Breast epithelium (tissue), 4 donors: ENCODE measurements at places on chromosomes 13 and 19. TPM values are rescaled to one million over a fixed set of nuclear protein-coding genes. Genes with fewer than 3 reads are reported as not detected.

GRCh38 chr19:12939975-12940423, 1.6 kb downstream of the CALR start:
- DNase-seq: no peak

DNA sequence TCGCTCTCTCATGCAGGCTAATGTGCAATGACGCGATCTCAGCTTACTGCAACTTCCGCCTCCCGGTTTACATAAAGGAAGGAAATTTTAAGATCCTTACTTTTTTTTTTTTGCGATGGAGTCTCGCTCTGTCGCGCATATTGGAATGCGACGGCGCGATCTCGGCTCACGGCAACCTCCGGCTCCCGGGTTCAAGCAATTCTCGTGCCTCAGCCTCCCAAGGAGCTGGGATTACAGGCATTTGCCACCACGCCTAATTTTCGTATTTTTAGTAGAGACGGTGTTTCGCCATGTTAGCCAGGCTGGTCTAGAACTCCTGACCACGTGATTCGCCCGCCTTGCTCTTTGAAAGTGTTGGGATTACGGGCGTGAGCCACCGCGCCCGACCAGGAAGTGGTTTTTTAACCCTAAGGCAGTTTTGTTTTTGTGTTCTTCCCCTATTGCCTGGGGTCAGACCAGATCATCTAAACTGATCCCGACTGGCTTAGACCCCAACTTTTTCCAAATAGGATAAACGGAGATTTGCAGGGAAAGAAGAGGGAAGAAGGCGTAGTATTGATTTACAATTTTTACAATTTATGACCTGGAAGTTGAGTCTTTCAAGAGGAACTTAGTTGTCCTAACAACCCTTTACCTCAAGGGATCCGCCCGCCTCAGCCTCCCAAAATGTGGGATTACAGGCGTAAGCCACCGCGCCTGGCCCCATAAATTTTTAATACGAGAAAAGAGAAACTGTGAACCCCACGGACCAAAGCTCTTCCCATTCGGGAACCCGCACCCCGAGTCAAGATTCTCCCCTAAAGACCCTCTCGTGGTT, 142.0 kb downstream of the ZNF737 start:
- peak; percentile 54 for DNase-seq

DNA sequence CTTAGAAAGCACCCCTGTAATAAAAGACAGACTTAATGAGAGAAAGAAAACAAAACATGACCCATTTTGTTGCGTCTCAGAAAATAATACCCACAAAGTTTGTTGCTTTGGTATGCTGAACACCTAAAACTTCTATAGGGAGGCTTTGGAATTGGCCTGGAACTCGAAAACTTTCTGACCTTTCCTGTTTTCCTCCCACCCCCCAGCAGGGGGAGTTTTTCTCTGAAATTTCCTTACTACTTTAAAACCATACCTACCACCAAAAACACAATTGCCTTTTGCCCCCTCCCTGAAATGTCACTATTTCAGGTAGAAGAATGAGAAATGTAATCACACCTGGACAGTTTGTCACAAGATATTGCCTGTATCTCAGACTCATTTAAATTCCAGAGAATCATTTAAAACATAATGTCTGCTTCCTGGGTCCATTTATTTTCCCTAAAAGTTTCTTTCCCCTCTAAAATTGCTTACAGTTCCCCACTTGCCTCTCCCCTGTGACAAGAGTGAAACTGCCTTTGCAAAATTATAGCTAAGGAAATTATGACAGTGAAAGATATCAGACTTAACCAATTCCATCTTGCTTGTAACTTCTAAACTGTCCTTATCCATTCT, 2700.2 kb downstream of the PCDH9 start:
- DNase-seq: no peak

The MATK gene
- 5.2 TPM for total RNA-seq

DNA sequence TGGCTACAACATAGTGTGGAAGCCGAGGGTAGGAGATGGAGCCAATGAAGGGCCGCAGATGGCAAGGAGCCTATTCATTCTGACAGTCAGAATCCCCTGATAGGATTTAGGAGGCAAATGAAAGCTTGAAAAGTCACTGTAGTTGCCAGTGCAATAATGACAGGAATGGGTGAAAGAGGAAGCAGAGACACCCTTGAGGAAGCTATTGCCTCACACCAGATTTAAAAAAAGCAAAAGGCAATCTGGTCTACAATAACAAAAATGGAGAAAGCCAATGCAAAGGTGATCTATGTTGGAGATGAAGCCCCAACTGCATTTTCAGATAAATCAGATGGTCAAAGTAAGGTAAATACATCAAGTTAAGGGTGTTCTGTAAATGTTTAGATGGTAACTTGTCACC, 158.5 kb downstream of the TUBA3C start:
- DNase-seq: no peak

DNA sequence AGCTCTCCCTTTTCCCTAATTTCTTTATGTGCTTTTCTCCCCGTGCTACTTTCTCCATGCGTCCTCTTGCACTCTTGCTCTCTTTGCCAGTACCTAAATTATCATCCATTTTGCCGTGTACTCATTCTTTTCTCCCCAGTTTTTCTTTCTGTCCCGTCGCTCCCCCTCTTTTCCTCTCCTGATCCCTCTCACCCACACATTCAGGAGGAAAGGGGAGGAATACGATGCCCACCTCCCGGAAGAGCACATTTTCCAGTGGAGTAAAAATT, 821 bp downstream of the ZNF616 start:
- DNase-seq: no peak

GRCh38 chr19:38135150-38135998, 88.6 kb downstream of the DPF1 start:
- DNase-seq: no peak

- DNase-seq: no peak
Measured at GRCh38 chr13:68846663-68847062, 1261.0 kb upstream of the ATXN8OS start.

- DNase-seq: no peak
Measured at GRCh38 chr19:2618611-2619010, 83.9 kb downstream of the GNG7 start.
